ENCODE measurements at places on chromosomes 13 and 19.

DNA sequence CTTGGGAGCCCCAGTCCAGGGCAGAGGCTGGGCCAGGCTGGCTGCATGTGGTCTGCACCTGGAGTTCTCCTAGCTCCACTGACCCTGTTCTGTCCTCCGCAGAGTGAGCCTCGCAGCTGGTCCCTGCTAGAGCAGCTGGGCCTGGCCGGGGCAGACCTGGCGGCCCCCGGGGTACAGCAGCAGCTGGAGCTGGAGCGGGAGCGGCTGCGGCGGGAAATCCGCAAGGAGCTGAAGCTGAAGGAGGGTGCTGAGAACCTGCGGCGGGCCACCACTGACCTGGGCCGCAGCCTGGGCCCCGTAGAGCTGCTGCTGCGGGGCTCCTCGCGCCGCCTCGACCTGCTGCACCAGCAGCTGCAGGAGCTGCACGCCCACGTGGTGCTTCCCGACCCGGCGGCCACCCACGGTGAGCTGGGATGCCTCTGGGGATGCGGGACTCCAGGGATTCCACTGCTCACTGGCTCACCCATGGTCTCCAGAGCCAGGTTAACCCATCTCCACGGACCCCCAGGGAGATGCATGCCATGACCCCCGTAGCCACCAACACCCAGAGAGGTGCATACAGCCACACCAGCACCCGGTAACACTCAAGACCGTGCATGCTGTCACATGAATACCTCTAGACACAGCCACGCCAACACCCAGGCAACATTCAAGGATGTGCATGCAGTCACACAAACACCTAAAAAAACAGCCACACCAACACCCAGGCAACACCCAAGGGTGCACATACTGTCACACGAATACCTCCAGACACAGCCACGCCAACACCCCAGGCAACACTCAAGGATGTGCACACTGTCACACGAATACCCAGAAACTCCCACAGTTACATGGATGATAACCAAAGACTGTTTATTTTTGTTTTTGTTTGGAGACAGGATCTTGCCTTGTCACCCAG, 8.2 kb downstream of the PKN1 start:
- no peak for DNase-seq

DNA sequence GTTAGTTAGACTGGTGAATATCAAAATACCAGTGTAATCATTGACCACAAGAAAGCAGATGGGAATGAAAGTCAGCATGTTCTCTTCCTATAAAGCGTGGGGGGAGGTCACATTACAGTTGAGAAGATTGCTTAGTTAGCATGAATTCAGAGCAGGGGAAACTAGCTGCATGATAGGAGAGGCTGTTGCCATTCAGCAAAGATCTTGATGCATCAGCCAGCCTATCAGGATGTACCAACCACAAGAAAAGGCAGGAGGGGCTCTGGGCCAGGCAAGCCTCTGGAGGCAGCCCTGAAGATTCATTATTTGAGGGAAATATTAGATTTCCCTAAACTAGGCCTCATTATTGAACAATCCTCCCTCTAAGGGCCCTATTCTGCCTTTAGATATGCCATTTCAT, 5.0 kb upstream of the MTMR6 start:
- DNase-seq = no peak

DNA sequence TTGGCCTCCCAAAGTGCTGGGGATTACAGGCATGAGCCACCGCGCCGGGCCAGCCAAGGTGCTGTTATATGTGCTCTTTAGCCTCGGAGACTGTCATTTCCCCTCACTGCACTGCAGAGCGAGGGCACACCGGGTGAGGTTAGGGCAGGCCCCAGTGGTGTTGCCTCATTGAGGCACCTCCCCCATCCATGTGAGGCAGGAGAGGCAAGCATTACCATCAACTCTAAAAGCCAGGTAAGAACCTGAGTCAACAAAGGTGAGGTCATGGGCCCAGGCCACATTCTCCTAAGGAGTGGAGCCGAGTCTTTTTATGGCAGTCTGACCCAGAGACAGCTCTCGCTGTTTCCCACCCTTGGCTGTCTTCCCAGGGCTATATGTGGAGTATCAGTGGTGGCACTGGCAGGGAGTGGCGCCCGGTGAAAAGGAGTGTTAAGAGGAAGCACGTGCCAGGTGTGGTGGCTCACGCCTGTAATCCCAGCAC, 10.9 kb downstream of the B3GNT8 start:
- DNase-seq = no peak

- DNase-seq = no peak
Observed at GRCh38 chr19:40091205-40092129, 724 bp upstream of the ZNF780A start.

GRCh38 chr19:246551-246950, 44.7 kb downstream of the PLPP2 start:
- no peak for DNase-seq

DNA sequence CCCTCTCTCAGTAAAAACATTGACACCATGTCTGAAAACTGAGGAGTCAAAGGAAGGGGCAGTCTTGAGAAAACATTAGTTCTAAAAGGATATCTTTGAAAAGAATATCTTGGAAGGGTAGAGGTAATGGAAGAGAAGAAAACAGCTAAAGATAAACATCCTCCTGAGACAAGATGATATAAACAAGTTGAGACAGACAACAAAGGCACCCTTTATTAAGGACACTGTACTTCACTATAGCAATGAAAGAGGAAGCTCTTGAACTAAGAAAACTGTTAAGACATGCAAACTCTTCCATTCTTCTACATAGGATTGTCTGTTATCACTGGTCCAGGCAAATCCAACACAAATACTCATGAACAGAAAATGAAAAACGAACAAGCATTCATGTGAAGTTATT, 46.3 kb downstream of the MTMR6 start:
- no peak for DNase-seq

DNA sequence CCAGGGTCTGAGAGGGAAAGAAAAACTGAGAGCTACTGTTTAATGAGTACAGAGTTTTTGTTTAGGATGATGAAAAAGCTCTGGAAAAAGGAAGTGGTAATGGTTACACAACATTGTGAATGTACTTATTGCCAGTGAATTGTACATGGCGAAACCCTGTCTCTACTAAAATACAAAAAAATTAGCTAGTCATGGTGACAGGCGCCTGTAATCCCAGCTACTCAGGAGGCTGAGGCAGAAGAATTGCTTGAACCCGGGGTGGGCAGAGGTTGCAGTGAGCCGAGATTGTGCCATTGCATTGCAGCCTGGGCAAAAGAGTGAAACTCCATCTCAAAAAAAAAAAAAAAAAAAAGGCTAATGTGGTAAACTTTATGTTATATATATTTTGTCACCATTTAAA, 96.3 kb downstream of the VWA8 start:
- DNase-seq = no peak

Data from cortex of kidney (tissue), 1 donor.